ENCODE measurements at places on chromosomes 5 and 9.

DNA sequence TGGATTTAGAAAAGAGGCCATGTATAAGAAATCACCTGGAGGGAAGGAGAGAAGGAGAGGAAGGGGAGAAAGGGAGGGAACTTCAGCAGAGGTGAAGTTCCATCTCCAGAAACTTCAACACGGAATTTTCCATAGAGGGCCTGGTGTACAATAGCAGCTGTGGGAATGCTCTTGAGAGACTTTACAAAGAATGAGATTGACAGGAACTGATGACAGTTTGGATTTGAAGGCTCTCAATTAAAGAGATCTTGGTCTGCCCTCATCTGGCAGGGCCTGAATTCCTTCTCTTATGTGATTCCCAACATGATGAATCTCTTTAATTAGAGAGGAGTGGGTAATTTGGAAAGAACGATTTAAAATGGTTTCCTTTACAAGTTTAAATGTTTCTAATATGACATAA lies 143.5 kb downstream of the MLLT3 start:
- DNase-seq = no peak

DNA sequence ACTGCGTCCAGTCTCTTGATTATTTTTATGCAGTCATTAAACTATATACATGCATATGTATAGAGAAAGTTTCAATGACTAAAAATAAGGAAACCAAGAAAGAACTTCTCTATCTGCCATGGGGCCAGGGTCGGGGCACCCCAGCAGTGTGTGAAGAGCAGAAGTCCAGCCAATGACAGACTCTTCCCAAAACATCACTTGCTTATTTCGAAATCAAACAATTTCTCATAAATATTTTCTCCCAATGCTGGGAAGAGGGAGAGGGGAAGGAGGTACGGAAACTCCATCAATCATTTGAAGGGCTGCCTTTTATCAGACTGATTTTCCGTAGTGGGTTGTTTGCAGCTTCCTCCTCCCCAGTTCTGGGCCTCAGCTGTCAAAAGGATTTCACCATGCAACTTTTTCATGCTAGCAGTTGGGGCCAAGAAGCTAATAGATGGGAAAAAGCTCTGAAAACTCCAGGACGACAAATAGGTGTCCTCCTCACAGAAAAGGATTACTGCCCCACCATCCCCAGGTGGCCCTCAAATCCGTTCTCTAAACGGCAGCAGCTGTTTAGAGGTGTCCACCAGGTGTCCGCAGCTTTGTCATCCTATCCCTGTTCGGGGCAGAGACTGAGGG lies 617 bp upstream of the FPGS start:
- no peak for DNase-seq

GRCh38 chr5:67802766-67803165 lies 412.8 kb upstream of the PIK3R1 start:
- DNase-seq = peak; percentile 51

- no peak for DNase-seq
Measured at GRCh38 chr5:154813736-154814135, 36.7 kb downstream of the FAXDC2 start.

GRCh38 chr5:14028938-14029584 lies 84.6 kb upstream of the DNAH5 start:
- DNase-seq = no peak

DNA sequence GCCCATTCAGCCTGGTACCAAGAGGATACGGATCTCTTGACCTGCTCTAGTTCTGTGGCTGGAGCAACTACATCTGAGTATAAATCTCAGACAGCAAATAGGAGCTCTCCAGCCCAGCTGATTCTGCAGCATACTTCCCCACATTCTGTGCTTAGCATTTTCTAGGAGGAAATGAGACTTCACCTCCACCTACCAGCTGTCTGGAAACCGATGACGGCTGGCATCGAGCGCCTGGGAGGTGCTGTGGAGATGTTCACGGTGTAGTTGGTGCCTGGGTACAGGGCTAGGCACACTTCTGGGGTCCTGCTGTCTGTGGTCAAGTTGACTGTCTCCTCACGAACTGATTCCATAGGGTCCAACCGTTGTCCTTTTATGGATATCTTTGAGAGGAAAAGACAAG lies 63.6 kb downstream of the SUSD1 start:
- no peak for DNase-seq

DNA sequence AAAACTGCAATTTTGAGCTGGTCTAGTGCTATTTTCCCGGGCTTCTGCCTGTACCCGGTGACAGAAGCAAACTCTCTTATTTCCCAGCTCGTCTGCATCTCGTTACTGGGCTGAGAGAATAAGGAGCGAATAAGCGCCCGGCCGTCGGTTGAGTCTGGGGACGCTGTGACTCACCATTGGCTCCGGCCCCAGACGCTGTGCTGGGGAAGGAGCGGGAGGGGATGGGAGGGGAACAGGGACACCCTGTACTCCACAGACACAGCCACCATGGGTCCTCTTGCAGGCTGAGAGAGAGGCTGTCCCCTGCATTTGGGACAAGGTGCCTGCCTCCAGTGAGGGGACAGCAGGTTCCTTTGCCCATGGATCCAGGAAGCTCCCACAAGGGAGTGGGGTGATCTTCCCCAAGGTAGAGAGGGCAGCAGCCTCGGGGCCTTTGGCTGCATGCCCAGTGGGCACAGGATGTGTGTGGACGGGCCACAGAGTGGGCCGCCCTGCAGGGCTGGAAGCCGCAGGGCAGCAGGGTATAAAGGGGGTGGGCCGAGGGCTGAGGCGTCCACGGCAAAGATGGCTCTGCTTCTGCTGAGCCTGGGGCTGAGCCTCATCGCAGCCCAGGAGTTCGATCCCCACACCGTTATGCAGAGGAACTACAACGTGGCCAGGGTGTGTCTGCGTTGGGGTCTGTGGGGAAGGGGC lies at the start of gene LCN9:
Gene LCN9 (plus strand): TSS at position 552 of the 693 bp plus-strand sequence. CDS start 13 bp downstream, at position 565.
- DNase-seq = no peak

GRCh38 chr5:1538741-1539392 lies 15.1 kb upstream of the LPCAT1 start:
- DNase-seq = no peak

DNA sequence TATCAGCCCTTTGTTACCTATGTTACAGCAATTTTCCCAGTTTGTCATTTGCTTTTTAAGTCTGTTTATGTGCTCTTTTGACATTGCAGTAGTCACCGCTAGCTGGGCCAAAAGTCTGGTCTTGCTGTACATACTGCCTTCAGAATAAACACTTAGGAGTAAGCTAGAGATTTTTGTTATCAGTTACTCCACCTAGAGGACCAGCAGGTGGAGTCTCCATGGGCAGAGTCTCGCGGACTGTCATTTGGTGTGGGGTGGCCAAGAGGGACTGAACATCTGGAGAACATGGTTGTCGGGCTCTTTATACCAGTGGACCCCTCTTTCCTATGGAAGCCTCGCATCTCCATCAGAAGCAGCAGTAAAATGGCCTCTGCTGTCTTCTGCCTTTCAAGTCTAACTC lies 10.8 kb upstream of the MGAT1 start:
- DNase-seq = no peak

DNA sequence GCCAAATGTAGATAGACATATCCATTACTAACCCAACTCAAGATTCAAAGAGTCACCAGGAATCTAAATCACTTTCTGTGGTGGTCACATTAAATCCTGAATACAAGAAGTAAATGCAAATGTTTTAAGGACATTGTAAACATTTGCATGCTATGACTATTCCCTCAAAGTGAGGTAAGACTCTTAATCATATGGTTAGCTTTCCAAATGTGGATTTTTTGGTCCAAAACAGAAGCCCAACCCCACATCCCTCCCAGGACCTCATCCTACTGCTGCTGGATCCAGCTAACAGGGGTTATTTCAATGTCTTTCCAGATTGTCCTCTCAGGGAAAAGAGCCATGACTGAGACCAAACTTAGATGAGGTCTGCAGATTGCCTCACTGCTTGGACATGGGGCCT lies 228.1 kb upstream of the PANK3 start:
- no peak for DNase-seq

- DNase-seq = no peak
Measured at GRCh38 chr9:113155911-113156588, 5.2 kb downstream of the SLC31A2 start.

- no peak for DNase-seq
Measured at GRCh38 chr5:55601204-55601618, 66.4 kb upstream of the PLPP1 start.

DNA sequence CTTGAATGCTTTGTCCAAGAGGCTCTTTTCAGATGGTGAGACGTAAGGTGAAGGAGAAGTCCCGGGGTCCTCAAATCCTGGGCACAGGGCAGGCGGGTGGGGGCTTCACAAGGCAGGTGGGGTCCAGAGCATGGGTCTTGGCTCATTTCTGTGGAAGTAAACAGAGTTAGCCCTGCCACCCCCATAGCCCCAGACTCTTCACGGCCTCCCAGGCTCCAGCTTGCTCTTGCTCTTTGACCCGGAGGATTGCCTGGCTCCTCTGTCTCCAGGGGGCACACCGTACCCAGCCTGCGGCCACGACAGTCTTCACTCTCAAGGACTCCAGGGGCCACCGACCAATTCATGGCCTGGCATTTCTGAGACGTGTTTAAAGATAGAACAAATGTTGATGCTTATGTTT lies 28.8 kb upstream of the POMT1 start:
- DNase-seq = no peak

DNA sequence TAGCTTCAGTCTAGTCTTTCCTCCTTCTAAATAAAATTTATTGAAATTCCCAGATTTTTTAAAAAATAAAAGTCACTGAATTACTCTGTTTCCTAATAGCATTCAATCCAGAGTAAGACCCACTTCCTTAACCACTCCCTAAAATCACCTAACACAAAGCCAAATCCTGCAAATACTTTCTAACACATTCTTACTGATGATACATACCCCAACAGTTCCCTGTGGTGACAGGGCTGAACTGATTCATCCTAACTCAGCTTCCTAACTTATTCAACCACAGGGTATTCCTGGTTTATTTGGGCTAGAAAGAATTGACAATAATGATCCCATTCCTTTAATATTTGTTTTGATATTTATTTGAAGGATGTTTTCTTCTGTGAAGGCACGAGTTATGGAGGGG lies 40.7 kb upstream of the ZNF300 start:
- no peak for DNase-seq

- no peak for DNase-seq
Measured at GRCh38 chr5:111901296-111901695, 144.3 kb upstream of the NREP start.

- no peak for DNase-seq
Measured at GRCh38 chr9:5630081-5630507, 1.2 kb downstream of the RIC1 start.

DNA sequence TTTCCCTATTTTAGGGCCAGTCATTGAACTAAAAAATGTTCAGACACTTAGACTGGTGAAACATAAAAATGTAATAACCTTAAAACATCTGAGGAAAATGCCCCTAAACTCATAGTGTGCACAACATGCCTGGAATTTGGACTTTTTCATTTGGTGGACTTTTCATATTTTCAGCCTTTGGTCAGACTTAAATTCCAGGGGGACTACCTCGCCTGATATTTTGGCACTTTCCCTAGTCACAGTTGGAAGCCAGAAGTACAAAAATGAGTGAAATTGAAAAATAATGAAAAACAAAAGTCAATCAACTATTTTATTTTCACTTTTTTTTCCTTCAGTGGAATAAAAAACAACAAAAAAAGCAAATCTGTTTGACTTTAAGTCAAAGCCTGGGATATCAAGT lies 256.2 kb downstream of the ACTL7B start:
- no peak for DNase-seq

GRCh38 chr5:57194653-57195052 lies 20.8 kb downstream of the GPBP1 start:
- no peak for DNase-seq

- DNase-seq = no peak
Measured at GRCh38 chr9:92761686-92762085, 2.9 kb downstream of the BICD2 start.

DNA sequence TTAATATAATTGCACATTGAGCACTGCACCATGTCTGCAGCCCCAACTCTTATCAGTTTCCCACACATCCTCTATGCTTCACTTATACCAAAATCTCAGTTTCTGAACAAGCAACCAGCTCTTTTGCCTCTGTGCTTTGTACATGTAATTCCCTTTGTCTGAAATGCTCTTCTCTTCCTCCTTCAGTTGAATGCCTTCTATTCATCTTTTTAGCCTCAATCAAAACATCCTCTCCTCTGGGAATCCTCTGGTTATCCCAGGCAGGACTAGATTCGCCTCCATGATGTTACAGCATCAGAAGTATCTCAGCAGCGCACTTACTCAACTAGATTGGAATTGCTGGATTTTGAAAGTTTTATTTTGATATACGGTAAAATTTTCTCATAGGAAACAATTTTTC lies 143.3 kb downstream of the GAS1 start:
- no peak for DNase-seq

DNA sequence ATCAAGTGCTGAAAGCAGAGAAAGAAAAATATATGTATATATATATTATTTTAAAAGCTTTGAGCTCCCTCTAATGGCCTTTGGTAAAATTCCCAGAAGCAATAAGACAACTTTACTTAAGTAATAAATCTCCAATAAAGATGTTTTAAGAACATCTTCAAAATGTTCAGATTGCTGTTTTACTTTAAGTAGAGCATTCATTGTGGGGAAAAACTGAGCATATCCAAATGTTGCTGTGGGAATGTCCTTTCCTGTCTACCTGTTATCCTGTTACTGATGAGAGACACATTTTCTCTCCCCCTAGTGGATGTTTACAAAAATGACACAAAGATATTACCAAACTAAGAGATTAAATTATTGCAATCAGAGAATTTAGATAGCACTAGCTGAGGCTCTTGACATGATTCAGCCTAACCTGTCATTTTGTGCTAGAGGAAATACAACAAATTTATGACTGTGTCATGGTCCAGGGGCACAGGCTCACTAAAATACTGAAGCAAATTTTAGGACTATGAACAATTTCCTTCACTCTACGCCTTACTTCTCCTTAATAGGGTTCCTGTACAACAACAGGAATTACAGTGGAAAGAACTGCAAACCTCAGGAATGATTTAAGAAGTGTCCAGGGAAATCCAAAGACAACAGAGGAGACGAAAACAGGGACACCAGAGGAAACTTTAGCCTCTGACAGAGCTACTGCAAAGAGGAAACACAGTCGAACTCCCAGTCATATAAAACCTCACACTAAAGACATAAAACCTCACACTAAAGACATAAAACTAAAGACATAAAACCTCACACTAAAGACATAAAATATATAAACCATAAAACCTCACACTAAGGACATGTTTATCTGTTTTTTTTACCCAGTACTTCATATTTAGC lies 24.3 kb upstream of the PRRC1 start:
- DNase-seq = peak; percentile 26

DNA sequence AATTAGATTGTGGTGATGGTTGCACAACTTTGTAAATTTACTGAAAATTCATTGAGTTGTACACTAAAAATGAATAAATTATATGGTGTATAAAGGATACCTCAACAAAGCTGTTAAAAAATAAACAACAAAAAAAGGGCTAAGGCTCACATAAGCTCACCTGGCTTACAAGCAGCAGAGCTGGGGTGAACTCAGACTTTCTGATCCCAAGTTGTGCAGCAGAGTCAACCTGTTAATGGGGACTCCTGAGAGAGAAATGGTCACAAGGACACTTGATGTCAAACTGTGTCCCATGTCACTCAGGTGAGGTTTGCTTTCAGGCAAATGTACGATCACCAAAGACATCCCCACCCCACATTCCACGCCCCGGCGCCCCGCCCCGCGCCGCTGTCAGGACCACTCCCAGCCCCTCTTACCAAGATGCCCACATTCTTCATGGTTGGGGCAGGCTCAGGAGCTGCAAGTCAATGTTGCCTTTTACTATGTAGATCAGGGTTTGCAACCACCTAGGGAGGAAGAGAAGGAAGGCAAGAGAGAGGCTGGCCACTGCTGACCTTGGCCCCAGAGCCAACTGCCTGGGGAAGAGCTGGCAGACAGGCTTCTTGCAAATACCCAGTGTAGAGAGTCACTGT lies 22.4 kb upstream of the SLC36A1 start:
- no peak for DNase-seq

GRCh38 chr5:191036-191948 lies at the start of gene LRRC14B:
LRRC14B (plus strand) TSS chr5:191495; CDS start chr5:191539, 44 bp downstream.
- no peak for DNase-seq

Data from GM12878 (cell line).